CD4-positive, alpha-beta memory T cell (primary cell): ENCODE measurements at places on chromosomes 6 and 20. TPM values are rescaled to one million over a fixed set of nuclear protein-coding genes. Genes with fewer than 3 reads are reported as not detected.
A peak's percentile ranks its signal among the peaks of the same experiment; 100 is the strongest.

BANF2 gene
- total RNA-seq, result not detected

GRCh38 chr20:19598117-19598850 lies 159.8 kb upstream of the RIN2 start:
- no peak overlapping the region for H3K4me3 ChIP-seq
- DNase-seq, result no peak
- no peaks in the 10 kb centered on the region for H3K36me3 ChIP-seq

DNA sequence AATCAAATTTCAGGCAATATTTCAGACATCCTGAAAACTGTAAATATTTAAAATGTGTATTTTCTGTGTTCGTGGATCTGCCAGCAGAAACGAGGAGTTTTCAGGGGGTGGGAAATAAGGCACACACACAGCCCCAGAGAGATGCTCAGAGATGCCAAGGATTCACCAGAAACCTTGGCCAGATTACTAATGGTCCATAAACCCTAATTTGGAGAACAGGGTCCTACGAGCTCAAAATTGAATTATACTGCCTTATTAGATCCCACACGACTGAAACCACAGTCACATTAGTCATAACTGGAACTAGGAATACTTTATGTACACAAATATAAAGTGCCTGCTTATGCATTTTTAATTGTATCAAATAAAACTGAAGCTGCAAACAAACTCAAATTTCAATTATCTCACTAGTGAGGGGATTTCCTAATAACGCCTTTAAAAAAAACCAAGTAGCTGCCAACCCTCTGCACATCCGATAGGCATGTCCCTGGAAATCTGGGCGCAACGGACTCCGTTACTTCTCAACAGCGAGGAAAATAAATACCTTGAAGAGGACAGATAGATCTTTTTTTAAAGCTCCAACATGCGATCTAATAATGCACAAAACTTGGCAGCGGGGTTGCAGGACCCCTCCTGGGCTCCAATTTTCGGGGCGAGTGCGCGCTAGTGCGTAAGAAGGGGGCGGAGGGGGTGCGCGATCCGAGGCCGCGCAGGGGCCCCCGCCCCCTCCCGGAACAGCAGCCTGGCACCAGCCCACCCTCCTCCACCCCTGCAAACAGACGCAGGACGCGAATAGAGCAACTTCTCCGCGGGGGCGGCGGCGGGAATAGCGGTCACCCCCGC lies 897 bp downstream of the CHD6 start:
- no peaks in the 10 kb centered on the region for H3K27me3 ChIP-seq
- peak overlapping the region; percentile 24 for H3K27ac ChIP-seq
- peak; percentile 66 for DNase-seq
- H3K36me3 ChIP-seq, result no peaks in the 10 kb centered on the region

SPDEF gene
- not detected for total RNA-seq

CALHM4 gene
- not detected for total RNA-seq

SAMD5 gene
- total RNA-seq, result not detected

DNA sequence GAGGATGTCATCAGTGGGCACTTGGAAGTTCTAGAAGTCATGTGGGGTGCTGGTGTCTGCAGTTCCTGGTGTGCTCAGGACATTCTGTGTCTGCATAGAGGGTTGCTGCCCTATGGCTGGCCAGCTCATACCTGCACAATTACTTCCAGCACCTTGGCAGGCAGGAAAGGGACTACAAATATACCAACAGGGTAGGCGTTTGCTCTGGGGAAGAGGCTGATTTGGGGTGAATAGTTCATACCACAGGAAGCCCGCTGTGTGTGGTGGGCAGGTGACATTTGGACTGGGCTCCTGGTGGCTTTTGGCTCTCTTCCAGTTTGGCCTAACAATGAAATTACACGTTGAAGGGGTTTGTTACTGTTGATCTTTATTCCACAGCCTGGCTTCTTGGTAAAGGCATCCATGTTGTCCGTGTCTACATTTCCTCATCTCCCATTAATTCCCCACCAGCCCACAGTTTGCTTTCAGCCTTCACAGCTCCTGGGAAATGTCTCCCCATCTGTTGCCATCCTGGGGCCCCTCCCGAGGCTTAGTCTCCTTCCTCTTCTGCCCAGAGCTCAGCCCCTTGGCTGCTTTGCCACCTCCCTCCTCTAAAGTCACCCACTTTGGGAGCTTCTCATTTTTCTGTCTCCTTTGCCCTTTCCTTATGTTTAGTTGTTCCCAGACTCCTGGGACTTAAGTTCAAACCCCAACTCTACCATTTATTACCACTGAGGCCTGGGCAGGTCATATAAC lies 88.1 kb downstream of the RSPH3 start:
- H3K36me3 ChIP-seq, result no peaks in the 10 kb centered on the region
- H3K27me3 ChIP-seq, result no peaks in the 10 kb centered on the region
- DNase-seq, result peak; percentile 24
- peaks cover 37% of the 10 kb centered on the region for H3K4me1 ChIP-seq
- no peak overlapping the region for H3K4me3 ChIP-seq

GRCh38 chr6:168136622-168137021 lies 57.6 kb upstream of the FRMD1 start:
- H3K27ac ChIP-seq, result no peak overlapping the region
- no peaks in the 10 kb centered on the region for H3K36me3 ChIP-seq
- H3K27me3 ChIP-seq, result no peaks in the 10 kb centered on the region
- no peak overlapping the region for H3K4me3 ChIP-seq
- no peak for DNase-seq
- H3K4me1 ChIP-seq, result no peaks in the 10 kb centered on the region

DNA sequence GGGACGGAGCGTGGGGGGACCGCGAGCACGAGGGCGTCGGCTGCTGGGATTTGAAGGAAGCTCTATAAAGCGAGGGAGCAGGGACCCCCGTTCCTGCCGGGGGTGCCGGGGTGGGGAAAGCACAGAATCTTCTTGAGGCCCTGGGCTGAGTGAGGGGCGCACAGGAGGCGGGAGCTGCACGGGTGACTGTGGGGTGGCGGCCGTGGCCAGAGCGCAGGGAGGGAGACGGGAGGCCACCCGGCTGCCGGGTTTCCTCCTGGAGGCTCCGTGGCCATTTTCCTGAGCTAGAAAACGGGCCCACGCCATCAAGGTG lies 385.1 kb downstream of the SMOC2 start:
- no peaks in the 10 kb centered on the region for H3K4me1 ChIP-seq
- no peak overlapping the region for H3K4me3 ChIP-seq
- H3K27ac ChIP-seq, result no peak overlapping the region
- no peaks in the 10 kb centered on the region for H3K36me3 ChIP-seq
